ENCODE measurements at places on chromosomes 6 and 20.

DNA sequence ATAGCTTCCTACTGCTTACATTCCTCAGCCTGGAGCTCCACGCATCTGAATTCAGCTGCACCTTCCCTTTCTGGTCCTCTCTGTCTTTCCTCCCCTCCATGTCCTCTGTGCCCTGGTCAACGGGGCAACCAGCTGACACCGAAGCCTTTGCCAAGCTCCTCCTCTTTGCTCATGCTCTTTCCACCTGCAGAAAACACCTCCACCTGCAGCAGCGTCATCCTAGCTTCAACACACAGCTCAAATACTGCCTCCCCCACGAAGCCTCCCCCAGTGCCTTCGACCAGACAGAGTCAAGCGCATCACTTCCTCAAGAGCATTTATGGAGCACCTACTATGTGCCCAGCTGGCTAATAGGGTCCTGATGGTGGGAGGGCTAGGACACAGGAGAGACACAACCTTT, 9.2 kb downstream of the CDH22 start:
- H3K4me3 ChIP-seq: no peak overlapping the region
- no peaks in the 10 kb centered on the region for H3K4me1 ChIP-seq
- no peak for DNase-seq
- H3K36me3 ChIP-seq: no peaks in the 10 kb centered on the region
- H3K27ac ChIP-seq: no peak overlapping the region
- peaks cover 44% of the 10 kb centered on the region for H3K27me3 ChIP-seq

GRCh38 chr20:35144694-35145093, 2.4 kb downstream of the EDEM2 start:
- no peak overlapping the region for H3K4me3 ChIP-seq
- H3K36me3 ChIP-seq: peaks cover 65% of the 10 kb centered on the region
- DNase-seq: no peak
- H3K4me1 ChIP-seq: peaks cover 42% of the 10 kb centered on the region
- peak overlapping the region; percentile 60 for H3K27ac ChIP-seq

GRCh38 chr20:23135449-23136420, 49.6 kb upstream of the CD93 start:
- H3K4me3 ChIP-seq: no peak overlapping the region
- no peaks in the 10 kb centered on the region for H3K27me3 ChIP-seq
- no peak for DNase-seq
- no peaks in the 10 kb centered on the region for H3K36me3 ChIP-seq
- H3K27ac ChIP-seq: no peak overlapping the region

GRCh38 chr6:26329763-26330511, 35.1 kb upstream of the BTN3A2 start:
- H3K27ac ChIP-seq: peak overlapping the region; percentile 91
- peak overlapping the region; percentile 80 for H3K4me3 ChIP-seq
- H3K36me3 ChIP-seq: no peaks in the 10 kb centered on the region

GRCh38 chr6:163490826-163491577, 76.5 kb downstream of the QKI start:
- no peaks in the 10 kb centered on the region for H3K27me3 ChIP-seq
- H3K27ac ChIP-seq: peak overlapping the region; percentile 76
- H3K4me1 ChIP-seq: peaks cover 57% of the 10 kb centered on the region
- no peak for DNase-seq

- DNase-seq: no peak
- no peaks in the 10 kb centered on the region for H3K4me1 ChIP-seq
- H3K4me3 ChIP-seq: no peak overlapping the region
- no peaks in the 10 kb centered on the region for H3K27me3 ChIP-seq
These were observed 33.4 kb downstream of the TNXB start for GRCh38 chr6:32075781-32076180.

GRCh38 chr6:116400328-116400727, 29.6 kb downstream of the DSE start:
- no peak overlapping the region for H3K27ac ChIP-seq
- no peaks in the 10 kb centered on the region for H3K36me3 ChIP-seq
- no peak overlapping the region for H3K4me3 ChIP-seq
- H3K4me1 ChIP-seq: peaks cover under 1% of the 10 kb centered on the region
- H3K27me3 ChIP-seq: no peaks in the 10 kb centered on the region
- DNase-seq: no peak
